ENCODE measurements at places on chromosomes 16 and 17.

DNA sequence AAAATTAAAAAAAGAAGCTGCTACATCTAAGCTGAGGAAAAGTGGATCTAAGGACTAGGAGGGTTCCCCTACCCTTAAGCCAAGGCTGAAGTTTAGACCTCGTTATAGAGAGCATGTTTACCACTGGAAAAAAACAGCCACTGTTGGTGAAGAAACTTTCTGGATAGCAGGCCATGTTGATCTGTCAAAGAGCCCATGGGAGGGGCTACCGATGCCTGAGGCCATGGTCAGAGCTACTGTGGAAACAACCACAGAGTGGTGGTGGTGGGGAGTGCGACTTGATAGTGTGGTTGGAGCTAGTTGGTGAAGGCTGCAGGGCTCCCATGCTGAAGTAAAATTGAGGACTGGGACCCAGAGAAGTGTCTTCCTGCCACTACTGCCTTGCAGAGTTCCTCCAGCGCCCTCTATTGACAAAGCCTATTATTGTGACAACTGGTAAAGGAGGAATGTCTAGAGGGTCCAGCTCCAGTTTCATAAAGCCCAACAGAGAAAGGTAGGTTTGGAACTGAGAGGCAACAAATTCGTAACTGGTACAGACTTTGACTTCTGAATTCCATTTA lies 12.7 kb upstream of the FAM20A start:
- DNase-seq, result no peak

DNA sequence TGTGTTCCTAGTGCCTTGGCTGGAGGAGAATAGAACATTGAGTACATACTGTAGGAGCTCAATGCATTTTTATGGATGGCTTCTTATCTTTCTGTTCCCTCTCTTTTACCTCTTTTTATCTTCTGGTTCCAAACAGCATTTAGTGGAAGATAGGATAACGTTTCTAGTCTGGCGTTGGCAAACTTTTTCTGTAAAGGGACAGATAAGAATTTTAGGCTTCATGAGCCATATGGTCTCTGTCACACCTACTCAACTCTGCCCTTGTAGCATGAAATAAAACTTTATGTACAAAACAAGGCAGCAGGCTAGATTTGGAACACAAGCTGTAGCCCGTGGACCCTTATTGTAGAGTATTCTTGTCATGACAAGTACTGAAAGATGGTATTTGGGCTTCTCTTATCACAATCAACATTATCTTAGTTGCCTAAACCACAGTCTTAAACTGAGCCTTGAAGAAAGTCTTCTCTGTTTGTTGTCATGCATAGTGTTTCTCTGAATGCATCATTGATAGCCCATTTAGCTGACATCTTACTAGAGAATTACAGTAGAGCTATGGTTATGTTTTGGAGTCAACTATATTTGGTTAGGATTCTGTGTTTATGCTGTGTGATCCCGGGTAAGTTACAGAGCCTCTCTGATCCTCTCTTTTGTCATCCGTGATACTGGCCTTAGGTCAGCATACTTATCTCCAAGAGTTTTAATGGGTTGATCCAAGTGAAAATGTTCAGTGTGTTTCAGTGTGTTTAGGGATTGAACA lies 80.2 kb downstream of the HS3ST4 start:
- no peak for DNase-seq

DNA sequence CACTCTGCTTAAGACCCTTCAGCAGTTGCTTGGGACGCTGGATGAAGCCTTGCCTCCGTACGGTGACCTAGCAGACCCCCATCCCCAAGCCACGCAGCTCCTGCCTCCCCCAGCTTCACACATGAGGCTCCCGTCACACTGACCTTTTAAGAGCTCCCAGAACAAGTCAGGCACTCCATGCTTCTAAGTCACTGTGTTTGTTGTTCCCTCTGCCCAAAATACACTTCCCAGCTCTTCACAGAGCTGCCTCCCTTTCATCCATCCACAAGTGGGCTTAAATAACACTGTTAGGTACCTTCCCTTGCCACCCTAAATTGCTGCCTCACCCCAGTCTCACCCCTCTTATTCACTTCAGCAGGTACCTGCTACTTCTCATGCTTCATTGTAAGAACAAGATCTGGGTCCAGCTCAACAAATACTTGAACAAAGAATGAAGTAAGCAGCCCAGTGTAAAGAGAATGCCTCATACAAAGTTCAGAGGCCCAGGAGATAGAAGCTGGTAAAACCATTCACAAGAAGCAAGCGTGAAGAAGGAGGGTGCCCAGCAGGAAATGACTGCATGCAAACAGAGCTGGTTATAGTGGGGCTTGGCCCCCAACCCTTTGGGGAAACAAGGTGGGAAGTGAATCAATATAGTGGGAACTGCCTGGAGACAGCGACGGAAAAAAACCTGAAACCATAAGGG lies 5.8 kb downstream of the ZC3H7A start:
- DNase-seq, result no peak

DNA sequence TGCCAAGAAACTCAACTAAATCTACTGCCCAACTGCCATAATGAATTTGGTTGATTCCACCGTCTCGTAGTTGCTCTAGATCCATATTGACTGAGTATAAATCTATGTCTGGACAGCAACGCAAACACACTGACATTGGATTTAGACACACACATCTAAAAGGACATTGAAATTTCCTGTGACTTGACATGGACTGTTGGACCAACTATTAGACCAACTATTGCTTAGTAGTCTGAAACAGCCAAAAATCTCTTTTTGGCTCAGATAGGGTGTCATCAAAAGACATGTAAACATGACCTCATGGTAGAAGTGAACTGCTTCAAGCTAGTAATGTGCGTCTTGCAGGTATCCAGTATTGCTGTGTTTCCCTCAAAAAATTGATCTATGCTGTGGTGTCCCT lies 31.3 kb downstream of the KIAA0513 start:
- no peak for DNase-seq

DNA sequence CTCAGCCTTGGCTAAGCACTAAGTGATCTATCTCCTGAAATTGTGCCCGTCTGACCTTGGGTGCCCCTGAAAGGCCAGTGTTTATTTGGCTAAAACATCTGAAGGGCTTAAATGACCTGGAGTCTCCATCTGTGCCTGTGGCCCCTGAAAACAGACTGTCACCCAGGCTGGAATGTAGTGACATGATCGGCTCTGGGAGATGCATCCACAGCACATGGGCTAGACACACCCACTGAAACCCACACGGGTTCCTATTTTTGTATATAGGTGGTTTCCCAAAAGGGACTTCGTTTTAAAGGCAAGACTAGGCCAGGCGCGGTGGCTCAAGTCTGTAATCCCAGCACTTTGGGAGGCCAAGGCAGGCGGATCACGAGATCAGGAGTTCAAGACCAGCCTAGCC lies 13.5 kb downstream of the CEP295NL start:
- no peak for DNase-seq

DNA sequence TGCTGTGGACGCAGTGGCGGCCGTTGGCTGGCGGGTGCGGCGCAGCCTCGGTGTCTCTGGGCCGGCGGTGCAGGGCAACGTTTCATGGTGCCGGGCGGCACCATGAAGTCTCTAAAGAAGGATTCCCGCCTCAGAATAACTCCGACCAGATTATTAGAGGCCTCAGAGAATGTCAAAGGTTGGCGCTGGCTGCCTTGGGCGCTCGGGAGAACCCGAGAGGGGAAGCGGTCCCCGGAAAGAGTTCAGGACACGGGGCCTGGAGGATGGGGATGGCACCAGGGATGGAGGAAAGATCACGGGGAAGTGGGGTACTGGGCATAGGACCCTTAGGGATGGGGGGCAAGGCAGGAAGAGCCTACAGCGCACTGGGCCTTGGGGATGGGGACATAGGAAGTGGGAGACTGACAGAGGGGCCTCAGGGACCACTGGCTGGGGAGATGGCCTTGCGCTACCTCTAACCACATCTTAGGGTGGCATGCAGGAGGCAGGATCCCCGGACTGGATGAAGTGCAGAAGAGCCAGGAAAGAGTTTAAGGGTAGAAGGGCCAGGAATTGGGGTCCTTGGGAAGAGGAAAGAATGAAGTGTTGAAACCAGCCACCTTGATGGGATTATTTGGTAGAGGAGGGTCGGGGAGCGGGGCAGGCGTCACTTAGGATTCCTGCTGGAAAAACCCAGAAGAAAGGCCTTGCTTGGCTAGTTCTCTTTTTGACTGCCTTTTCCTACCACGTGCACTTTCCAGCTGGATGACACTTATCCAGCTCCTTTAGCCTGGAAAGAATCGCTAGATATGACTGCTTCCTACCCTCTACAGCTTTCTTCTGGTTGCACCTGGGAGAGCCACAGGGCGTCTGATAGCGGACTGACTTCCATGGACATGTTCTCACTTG lies 578 bp downstream of the MYCBPAP start:
- DNase-seq, result no peak

- no peak for DNase-seq
These were observed 82.7 kb upstream of the CORO6 start for GRCh38 chr17:29705386-29705785.

DNA sequence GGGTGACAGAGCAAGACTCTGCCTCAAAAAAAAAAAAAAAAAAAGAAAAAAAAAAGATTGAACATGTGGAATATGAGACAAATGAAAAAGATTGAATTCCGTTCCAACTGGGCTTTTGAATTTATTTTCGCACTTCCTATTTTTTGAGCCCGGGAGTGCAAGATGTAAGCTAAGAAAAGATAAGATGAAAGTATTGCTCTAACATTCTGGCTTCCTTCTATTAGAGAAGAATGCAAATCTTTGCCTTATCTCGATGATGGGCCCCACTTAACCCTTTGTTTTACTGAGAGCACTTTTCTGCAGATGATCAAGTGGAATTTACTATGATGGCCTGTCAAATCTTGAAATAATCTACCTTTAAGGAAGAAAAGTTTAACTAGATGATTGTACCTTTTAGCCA lies 96.3 kb downstream of the WWOX start:
- DNase-seq, result no peak

DNA sequence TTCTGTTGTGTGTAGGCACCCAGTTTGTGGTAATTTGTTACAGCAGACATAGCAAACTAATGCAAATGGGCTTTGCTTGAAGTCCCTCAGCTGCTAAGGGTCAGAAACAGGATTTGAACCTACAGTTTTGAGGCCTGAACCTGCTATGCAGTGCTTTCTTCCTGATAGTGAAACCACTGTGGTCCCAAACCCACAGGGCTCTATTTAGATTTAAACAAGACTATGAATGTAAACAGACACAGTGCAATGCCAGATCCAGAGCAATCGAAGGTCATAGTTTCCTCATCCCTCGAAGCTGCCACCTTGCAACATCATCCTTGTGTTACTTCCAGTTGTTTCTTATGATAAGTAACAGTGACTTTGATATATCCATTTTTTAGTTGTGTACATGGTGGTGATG lies 630.2 kb downstream of the WWOX start:
- DNase-seq, result no peak

GRCh38 chr17:32936186-32936893 lies 8.4 kb downstream of the TMEM98 start:
- no peak for DNase-seq

DNA sequence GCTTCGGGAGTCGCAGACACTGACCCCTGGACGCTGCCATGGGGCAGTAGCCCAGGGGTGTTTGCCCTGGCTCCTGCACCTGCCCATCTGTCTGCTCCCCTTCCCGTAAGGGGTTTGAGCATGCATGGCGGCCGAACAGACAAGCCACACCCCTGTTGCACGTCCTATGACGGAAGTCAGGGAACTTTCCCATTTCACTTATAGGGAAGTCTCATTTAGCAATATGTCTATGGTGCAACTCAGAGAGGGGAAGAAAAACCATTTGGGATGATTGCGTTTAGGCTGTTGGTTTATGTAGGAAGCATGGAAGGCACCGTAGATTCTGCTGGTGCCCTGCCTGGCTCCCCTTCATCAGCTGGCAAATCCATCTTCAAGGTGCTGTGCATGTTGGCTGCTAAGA lies 112.5 kb downstream of the HAPSTR1 start:
- DNase-seq, result no peak

DNA sequence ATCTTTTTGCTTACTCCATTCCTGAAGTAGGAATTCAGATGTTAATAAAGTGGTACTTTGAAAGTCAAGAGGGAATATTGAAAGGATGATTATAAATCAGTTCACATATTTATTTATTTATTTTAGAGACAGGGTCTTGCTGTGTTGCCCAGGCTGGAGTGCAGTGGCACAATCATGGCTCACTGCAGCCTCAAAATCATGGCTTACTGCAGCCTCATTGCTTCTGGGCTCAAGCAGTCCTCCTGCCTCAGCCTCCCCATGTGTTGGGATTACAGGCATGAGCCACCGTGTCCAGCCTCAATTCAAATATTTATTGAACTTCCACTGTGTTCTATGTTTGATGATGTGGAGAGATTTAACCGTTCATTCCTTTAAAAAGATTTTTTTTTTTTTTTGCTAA lies 6.6 kb downstream of the NDEL1 start:
- DNase-seq, result no peak

DNA sequence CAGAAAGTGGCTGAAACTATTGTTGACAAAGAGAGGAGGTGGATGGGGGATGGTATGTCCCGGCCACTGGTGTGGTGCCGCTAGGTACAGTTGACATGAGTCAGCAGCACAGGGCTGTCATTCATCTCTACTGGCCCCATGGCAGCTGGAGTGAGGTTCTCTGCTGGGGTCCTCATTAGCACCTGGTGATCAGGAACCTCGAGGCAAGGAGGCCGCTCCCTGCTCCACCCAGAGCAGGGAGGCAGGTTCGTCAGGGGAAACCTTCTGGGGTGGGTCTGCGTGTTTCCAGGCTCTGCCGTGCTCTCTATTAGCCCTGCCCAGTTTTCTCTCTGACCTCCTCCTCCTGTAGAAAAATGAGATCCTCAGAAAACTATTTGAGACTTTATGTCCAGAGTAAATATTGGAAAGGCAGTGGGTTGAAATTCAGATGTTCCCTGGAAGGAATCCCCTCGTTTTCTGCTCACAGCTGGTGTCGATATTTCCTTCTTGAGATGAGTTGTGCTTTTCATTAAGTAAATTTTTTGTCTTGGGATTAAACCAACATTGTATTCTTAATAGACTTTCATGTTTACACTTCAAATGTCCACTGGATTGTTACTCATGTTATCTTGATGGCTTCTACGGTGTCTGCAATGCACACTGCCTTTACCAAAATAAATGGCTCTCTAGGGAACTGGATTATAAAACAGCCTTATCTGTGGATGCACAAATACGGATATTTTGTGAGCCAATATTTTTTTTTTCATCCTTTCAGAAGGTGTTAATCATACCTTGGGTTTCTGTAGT lies 7.1 kb downstream of the NTN1 start:
- DNase-seq, result no peak

GRCh38 chr17:40349895-40350688 lies 14.4 kb downstream of the GJD3 start:
- DNase-seq, result no peak

DNA sequence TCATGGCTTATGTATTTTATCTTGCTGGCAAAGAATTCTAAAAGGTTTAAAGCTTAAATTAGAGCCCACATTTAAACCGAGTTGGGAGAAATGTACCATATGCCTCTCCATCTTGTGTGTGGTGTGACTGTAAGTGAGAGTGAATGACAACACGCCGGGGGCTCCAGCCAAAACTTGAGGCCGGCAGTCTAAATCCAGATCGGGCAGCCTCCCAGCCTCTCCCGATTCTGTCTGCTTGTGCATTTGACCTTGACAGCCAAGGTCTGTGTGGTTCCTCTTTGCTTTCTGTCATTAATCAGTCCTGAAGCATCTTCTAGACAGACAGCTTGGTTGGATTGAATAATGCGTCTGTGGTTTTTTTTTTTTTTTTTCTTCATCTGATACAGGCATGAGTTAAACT lies 1093.2 kb upstream of the EEF2KMT start:
- DNase-seq, result no peak
